Fibroblast of the aortic adventitia (primary cell): ENCODE measurements at places on chromosomes 1 and 21. TPM values are rescaled to one million over a fixed set of nuclear protein-coding genes. Genes with fewer than 3 reads are reported as not detected.

GRCh38 chr1:175363031-175363430, 170.5 kb upstream of the KIAA0040 start:
- DNase-seq = no peak

- no peak for DNase-seq
Measured at GRCh38 chr1:44086692-44087474, 31.7 kb upstream of the KLF17 start.

- DNase-seq = no peak
Measured at GRCh38 chr1:15236321-15236721, 10.7 kb upstream of the FHAD1 start.

USH2A gene
- under 0.01 TPM in 1 of 2 replicates, not detected in the other for total RNA-seq

GRCh38 chr1:230345139-230345885, 80.8 kb downstream of the PGBD5 start:
- DNase-seq = no peak
